ENCODE measurements at places on chromosomes 1 and 21.

DNA sequence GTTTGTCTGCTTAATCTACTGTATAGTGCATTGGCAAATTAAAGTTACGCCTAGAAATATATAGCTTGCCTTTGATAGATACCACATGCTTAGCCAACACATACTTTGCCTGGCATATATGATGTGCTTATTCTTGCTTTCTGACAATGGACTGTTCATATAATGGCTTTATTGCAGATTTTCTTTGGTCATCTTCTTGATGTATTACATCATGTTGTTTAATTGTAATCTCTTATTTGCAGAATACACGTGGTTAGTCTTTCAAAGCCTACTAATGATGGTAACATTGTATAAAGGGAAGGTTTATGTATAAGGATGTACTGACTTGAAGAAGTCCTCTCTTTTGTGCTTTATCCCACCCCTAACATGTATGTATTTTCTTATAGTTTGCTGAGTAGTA lies 201.5 kb downstream of the PDE4B start:
- DNase-seq: no peak

- DNase-seq: no peak
These were observed 1.4 kb upstream of the DPH2 start for GRCh38 chr1:43968348-43968948.

DNA sequence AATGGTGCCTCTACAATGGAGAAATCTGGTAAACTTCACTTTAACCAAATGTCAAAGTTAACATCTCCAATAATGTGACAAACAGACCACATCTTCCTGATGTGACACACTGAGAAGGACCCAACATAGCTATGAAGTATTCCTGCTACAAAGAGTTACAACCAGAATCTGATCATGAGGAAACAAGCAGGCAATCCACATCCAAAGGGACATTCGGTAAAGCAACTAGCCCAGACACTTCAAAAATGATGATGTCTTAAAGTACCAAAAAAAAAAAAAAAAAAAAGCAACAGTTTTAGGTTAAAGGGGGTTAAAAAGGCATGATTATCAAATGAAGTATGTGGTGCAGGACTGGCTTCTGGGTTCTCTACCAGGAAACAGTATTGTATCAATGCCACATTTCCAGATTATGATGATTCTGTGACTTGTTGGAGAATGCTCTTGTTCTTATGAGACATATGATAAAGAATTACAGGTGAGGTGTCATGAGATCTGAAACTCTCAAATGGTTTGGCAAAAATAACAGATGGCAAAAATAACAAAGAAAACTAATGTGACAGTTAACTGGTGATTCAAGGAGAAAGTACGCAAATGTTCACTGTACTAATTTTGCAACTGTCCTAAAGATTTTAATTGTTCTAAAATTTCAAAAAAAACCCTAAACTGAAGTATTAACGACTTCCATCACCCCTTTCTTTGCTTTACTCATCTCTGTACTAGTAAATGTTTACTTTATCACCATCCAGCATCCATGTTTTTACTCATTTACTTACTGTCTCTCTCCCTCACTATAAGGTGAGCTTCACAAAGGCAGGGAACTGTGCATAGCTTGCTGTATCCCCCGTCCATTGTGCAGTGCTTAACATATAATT lies 2.8 kb downstream of the CD58 start:
- DNase-seq: no peak

- DNase-seq: no peak
These were observed 58.7 kb downstream of the IGSF21 start for GRCh38 chr1:18166341-18166740.

- no peak for DNase-seq
These were observed 267.0 kb downstream of the NUF2 start for GRCh38 chr1:163588796-163589195.

DNA sequence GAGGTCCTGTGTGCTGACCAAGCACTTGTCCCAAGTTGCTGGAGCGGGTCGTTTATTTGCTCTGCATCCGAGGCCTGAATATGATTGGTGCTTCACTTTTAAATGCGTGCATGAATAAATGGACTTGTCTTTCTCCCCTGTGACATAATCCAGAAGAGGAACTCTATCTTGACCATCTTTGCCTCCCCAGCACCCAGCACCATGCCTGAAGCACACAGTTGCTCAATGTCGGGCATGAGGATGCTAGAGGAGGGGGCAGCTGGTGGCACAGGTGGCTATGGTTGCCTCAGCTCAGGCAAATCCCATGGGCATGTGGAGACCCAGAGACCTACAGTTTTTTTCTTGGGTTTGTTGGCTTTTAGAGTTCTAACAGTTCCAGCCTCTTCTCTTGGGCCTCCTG lies 142.6 kb downstream of the KAZN start:
- no peak for DNase-seq

DNA sequence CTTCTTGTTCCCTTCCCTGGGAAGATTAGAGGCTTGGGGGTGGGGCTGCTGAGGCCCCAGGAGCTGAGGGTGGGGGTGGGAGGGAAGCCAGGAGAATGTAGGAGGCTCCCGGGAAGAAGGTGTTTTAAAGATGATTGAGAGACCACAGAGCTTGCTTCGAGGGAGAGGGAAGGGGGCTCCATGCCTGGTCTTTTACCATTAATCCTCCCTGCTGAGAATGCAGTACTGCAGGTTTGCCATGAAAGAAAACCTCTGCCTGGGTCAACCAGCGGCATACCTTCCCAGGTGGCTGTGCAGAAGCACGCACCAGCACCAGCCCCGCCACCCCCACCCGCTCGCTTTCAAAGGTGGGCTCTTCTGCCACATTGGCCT lies 15.4 kb downstream of the ABCA4 start:
- no peak for DNase-seq

GRCh38 chr1:153598309-153599172 lies 14.4 kb downstream of the S100A16 start:
- no peak for DNase-seq
